ENCODE measurements at places on chromosomes 2 and 18.
A peak's percentile ranks its signal among the peaks of the same experiment; 100 is the strongest.

- DNase-seq = peak; percentile 56
- no peak overlapping the region for H3K4me3 ChIP-seq
- H3K4me1 ChIP-seq = peaks cover 32% of the 10 kb centered on the region
- no peaks in the 10 kb centered on the region for H3K27me3 ChIP-seq
Measured at GRCh38 chr2:239150125-239151011, 250.5 kb downstream of the HDAC4 start.

DNA sequence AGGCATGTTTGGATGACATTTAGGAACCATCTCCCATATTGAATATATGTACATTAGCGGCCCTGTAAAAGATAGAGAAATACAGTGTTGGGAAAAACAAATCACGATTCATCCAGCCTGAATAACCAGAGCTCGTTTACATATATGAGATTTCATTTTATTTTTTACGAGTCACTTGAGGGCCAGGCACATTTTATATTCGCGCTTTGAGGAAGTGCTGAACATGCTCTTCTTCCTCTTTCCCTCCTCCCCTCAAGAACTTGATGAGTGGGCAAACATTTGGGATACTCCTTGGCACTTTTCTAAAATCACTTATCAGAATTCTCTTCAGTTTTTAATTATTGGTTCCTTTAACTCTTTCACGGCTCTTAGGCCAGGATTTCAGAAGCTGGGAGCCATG is 268.0 kb upstream of the TANK start:
- no peak for DNase-seq
- H3K27ac ChIP-seq = no peak overlapping the region
- H3K4me3 ChIP-seq = no peak overlapping the region
- H3K27me3 ChIP-seq = no peaks in the 10 kb centered on the region

DNA sequence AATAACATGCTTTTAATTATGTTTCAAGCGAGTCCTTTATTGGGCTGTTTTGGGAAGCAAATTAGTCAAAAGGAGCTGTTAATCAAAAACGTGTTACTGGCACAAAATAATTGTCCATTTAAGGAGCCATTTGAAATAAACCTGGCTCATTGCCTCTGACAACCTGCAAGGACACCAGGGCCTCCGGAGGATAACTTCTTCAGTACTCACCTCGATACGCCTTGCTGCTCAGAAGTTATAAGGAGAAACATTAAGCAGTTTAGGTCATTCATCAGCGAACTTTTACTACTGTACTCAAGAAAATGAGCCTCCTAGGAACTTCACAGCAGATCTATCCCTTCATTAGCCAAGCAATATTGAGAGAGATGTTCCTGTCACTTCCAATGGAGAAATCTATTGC is 1579.2 kb upstream of the ACVR2A start:
- no peak overlapping the region for H3K4me3 ChIP-seq
- DNase-seq = no peak
- no peaks in the 10 kb centered on the region for H3K27me3 ChIP-seq
- H3K27ac ChIP-seq = no peak overlapping the region
- H3K36me3 ChIP-seq = no peaks in the 10 kb centered on the region
- H3K4me1 ChIP-seq = no peaks in the 10 kb centered on the region

DNA sequence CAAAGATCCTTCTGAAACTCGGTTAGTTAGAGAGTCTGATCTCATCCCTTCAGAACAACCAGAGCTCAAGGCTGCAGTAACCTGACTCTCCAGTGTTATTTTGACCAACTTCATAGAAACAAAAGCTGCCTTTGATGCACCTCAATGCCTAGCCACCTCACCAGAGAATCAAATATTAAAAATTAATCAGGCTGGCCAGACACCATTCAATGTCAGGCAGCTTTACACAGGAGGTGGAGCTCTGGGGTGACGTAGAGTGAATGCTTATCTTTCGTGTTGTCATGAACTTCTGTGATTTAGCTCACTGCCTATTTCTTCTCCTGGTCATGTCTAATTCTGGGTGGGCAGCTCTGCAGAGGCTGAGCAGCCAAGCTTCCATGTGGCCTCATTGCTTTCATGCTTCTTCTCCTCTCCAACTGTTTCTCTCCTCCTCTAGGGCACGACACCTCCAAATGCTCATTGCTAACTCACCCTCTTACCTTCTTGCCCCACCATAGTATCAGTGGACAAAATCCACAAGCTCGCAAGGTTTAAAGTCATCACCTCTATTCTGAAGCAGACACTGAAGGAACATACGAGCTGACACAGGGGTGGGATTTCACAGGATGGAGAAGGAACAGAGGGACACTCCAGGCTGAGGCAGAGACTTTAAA is 39.4 kb downstream of the AAK1 start:
- peaks cover 57% of the 10 kb centered on the region for H3K36me3 ChIP-seq
- H3K27me3 ChIP-seq = no peaks in the 10 kb centered on the region
- peaks cover 78% of the 10 kb centered on the region for H3K4me1 ChIP-seq
- H3K27ac ChIP-seq = no peak overlapping the region
- no peak for DNase-seq

DNA sequence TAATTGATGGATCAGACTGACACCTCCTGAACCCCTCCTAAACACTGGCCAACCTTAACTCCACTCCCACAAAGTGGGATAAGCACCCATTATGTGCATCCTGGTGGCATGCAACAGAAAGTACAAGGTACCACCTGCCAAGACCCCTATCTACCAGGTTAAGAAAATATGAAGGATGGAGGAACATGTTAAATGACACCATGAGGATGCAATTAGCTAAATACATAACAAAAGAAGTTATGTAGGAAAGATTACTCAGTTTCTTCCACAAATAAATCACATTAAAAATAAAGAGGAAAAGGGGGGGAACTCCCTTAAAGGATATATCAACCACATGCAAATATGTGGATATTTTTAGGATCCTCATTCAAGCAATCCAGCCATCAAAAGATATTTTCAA is 12.6 kb downstream of the CTAGE1 start:
- H3K27me3 ChIP-seq = no peaks in the 10 kb centered on the region
- no peak for DNase-seq

DNA sequence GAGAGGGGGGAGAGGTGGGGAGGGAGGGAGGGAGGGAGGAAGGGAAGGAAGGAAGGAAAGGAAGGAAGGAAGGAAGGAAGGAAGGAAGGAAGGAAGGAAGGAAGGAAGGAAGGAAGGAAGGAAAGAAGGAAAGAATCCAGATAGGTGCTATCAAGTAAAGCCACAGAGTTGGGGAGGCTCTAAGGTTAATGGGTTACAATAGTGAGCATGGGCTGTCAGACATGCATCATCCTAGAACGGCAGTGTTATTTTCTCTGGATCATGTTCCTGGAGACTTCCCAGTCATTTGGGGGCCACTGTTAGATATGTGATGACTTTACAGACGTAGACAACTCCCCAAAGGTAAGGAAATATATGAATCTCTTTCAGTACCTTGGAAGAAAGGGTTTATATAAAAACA is 31.1 kb downstream of the CDK15 start:
- no peak overlapping the region for H3K27ac ChIP-seq
- H3K4me3 ChIP-seq = no peak overlapping the region
- H3K4me1 ChIP-seq = no peaks in the 10 kb centered on the region
- peaks cover 7% of the 10 kb centered on the region for H3K27me3 ChIP-seq

DNA sequence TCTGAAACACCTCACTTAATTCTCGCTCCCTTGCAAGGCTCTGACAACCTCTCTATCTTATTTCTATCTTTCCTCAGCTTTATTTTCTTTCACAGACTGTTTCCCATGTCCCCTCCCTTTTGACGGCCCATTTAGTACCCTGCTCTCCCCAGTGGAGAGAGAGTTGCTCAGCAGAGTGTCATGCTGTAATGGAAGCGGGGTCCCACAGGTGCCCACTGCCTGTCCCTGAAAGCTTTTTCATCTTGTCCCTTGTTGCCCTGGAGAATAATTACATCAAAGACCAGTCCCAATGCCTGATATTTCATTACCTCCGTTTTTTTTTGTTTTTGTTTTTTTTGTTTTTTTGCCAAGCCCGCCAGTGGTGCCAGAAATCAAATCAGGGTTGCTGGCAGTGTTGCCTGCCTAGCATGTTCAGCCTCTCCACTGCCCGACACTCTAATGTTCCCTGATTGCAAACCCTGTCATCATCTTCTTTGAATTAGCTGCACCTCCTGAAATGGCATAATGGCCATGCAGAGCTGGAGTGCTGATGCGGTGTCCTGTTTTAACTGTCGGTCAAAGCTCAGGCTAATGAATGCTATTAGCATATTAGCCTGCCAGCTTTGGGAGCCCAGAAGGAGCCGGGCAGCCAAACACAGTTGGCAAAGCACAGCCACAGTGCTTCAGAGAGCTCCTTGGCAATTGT is 71.2 kb upstream of the CAVIN2 start:
- no peak for DNase-seq
- H3K4me1 ChIP-seq = no peaks in the 10 kb centered on the region
- H3K27ac ChIP-seq = no peak overlapping the region

DNA sequence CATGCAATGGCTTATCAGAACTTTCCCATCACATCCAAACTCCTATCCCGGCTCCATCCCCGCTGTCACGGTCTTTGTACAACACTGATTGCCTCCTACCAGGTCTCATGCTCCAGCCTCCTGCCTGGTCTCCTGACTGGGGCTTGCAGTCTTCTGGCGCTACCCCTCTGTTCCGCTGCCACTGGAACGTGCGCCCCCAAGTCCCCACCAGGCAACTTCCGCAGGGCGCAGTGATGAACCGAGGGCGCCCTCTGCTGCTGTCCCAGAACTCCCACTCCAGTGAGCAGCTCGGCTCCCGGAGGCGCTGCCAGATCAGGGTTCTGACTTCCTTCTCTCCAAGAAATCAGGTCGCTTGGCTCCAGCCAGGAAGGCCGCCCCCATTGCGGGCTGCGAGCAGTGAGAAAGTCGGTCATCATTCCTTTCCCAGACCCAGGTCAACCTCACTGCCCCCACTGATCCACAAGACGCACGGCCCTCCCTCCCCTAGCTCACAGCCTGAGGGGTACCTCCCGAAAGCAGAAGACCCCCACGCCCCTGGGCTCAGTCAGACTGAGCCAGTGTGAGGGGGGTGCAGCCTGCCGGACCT is 43.9 kb upstream of the RAB11FIP5 start:
- no peaks in the 10 kb centered on the region for H3K36me3 ChIP-seq
- H3K27ac ChIP-seq = no peak overlapping the region
- peak; percentile 31 for DNase-seq

GRCh38 chr2:70901227-70902066 is 34.3 kb upstream of the ATP6V1B1 start:
- peaks cover 21% of the 10 kb centered on the region for H3K4me1 ChIP-seq
- peak overlapping the region; percentile 41 for H3K27ac ChIP-seq
- peak overlapping the region; percentile 47 for H3K4me3 ChIP-seq
- no peak for DNase-seq

- no peak for DNase-seq
- peaks cover 8% of the 10 kb centered on the region for H3K4me1 ChIP-seq
- no peaks in the 10 kb centered on the region for H3K36me3 ChIP-seq
- H3K27me3 ChIP-seq = no peaks in the 10 kb centered on the region
- no peak overlapping the region for H3K4me3 ChIP-seq
Measured at GRCh38 chr18:59842947-59843346, 56.8 kb upstream of the PMAIP1 start.

- no peak overlapping the region for H3K27ac ChIP-seq
- H3K36me3 ChIP-seq = no peaks in the 10 kb centered on the region
- no peak for DNase-seq
- no peaks in the 10 kb centered on the region for H3K4me1 ChIP-seq
Measured at GRCh38 chr2:68885074-68885810, 14.0 kb upstream of the BMP10 start.

GRCh38 chr2:2926009-2926857 is 451.4 kb downstream of the EIPR1 start:
- no peak overlapping the region for H3K27ac ChIP-seq
- H3K4me1 ChIP-seq = peaks cover 2% of the 10 kb centered on the region
- peaks cover 3% of the 10 kb centered on the region for H3K27me3 ChIP-seq

- no peak for DNase-seq
- H3K4me3 ChIP-seq = no peak overlapping the region
- peaks cover 6% of the 10 kb centered on the region for H3K27me3 ChIP-seq
- H3K4me1 ChIP-seq = peaks cover 27% of the 10 kb centered on the region
Measured at GRCh38 chr2:39494784-39495251, 57.7 kb upstream of the MAP4K3 start.

DNA sequence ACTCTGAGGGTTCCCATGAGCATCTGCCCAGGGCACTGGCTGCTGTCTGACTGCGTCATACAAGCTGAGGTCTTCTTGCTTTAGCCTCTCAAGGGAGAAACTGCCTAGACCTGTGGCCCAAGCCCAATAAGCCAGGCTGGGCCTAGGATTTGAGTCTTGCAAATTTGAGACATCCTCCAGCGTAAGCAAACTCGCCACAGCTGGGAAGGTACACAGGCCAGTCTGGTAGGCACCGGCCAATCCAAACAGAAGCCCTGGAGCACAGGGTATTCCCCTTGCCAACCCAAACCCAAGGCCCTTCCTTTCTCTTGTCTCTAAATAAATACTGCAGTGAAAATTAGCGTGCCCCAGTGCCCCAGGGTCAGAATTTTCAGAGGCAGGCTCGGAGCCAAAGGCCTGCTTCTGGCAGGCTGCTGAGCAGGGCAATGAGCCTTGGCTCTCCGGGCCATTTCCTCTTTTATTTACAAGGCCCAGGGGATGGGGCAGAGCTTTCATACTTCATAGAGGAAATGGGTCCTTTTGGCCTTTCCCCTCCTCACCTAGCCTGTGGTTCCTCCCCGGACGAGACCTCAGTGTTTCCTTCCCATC is 33.3 kb downstream of the POLR1A start:
- H3K27me3 ChIP-seq = no peaks in the 10 kb centered on the region
- H3K36me3 ChIP-seq = peaks cover 60% of the 10 kb centered on the region
- H3K4me3 ChIP-seq = no peak overlapping the region
- H3K27ac ChIP-seq = no peak overlapping the region

DNA sequence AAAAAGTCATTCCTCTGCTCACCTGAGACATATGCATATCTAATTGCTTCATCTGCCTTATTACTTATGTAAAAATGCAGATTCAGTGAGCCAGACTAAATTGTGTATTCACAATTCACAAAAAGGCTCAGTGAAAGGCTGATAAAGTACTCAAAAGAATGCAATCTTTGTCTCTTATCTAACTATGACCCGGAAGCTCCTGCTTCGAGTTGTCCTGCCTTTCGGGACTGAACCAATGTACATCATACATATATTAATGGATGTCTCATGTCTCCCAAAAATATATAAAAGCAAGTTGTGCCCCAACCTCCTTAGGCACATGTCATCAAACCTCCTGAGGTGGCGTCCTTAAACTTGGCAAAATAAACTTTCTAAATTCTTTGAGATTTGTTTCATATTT is 120.5 kb downstream of the SCN3A start:
- no peaks in the 10 kb centered on the region for H3K27me3 ChIP-seq
- H3K36me3 ChIP-seq = no peaks in the 10 kb centered on the region
- H3K27ac ChIP-seq = no peak overlapping the region
- no peaks in the 10 kb centered on the region for H3K4me1 ChIP-seq
- H3K4me3 ChIP-seq = no peak overlapping the region

Data from activated CD4-positive, alpha-beta T cell treated with anti-CD3 and anti-CD28 coated beads, Interleukin-2, amount 10 ng/mL, durations not matched to agents 7 days and 5 days (primary cell).